CD4-positive, alpha-beta T cell treated with Interleukin-12 subunit alpha and Interleukin-12 subunit beta, for 1 hour (primary cell): ENCODE measurements at places on chromosomes 12 and 14.

DNA sequence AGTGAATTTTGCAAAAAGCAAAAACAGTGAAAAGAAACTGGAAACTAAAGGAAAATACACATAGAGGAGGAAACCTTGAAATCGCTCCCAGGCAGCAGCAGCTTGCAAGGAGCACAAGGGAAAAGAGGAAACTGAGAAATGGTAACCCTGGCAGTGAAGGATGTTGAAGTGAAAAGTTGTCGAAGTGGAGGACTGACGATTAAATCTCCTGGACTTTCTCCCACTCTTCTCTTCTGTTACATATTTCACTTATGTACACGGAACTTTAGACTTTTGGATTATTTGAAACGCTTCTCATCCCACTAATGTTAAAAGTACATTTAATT is 388.8 kb upstream of the USP15 start:
- no peak for DNase-seq

DNA sequence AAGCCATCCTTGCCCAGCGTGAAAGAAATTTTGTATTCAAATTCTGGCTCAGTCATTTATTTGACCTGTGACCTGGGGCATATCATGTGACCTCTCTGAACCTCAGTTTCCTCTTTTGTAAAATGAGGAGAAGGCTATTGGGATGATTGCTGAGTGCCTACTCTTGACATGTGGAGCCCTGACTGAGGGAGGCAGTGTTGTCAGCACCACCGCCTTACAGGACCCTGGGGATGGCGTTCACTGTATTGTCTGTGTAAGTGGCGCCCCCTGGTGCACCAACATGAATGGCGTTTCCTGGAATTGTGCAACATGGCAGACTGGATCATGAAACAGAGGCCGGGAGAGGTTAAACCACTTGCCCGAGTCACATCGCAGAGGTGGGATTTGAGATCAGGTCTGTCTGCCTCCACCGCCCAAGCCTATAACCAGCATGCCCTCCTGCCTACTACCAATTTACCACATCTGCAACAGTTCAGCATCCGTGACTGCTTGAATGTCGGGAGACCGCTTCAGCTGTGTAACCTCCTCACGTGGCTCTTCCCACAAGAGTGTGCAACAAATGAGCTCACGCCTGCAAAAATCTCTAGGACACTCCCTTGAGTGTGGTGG is 20.1 kb upstream of the CCDC63 start:
- DNase-seq, result peak; percentile 82

- no peak for DNase-seq
These were observed 19.6 kb upstream of the C14orf180 start for GRCh38 chr14:104559804-104560585.

- no peak for DNase-seq
These were observed 68.2 kb upstream of the EVL start for GRCh38 chr14:99996951-99997571.

DNA sequence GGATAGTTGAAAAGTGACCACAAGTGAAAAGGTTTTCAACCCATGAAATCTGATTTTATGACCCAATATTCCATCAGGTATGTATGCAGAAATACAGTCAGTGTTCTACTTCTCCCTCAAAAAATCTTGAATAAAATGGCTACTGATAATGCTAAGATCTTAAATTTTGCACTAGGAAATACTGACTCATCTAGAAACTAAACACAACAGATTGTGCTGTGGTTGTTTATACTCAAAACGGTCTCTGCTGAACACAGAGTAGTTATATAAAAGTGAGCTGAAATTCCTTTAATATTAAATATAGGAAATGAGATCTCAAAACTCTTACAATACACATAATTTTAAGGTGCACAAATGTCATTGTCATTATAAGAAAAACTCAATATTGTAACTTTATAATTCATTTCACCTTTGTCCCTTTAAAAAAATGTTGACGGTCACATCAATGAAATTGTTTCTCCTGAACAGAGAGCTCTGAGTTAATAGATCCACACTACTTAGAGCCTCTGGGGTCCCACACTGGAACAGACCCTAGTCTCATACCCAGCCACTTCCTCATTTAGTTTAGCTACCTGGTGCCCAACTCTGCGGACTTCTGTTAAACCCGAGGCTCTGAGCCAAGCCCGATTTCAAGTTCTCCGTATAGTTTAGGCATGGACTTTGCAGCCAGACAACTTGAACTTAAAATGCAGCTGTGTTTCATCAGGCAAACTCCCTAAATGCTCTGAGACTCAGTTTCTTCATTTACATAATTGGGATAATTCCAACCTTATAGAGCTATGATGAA is 9.3 kb downstream of the COCH start:
- DNase-seq, result no peak

GRCh38 chr12:100346660-100347059 is 10.2 kb upstream of the SLC17A8 start:
- DNase-seq, result no peak

GRCh38 chr14:95364481-95365209 is 44.9 kb upstream of the CLMN start:
- DNase-seq, result no peak
